Muscle of leg (tissue), 16 donors: ENCODE measurements at places on chromosomes 5 and 9. TPM values are rescaled to one million over a fixed set of nuclear protein-coding genes. Genes with fewer than 3 reads are reported as not detected.

- peak overlapping the region; percentile 22 for H3K27ac ChIP-seq
- peak; percentile 96 for DNase-seq
- no peaks in the 10 kb centered on the region for H3K36me3 ChIP-seq
- no peak overlapping the region for H3K4me3 ChIP-seq
These were observed 329.5 kb downstream of the BNC2 start for GRCh38 chr9:16540743-16541613.

- DNase-seq = no peak
- H3K27me3 ChIP-seq = no peaks in the 10 kb centered on the region
- H3K4me3 ChIP-seq = no peak overlapping the region
- no peaks in the 10 kb centered on the region for H3K4me1 ChIP-seq
- H3K36me3 ChIP-seq = no peaks in the 10 kb centered on the region
These were observed 11.5 kb downstream of the SPOCK1 start for GRCh38 chr5:137487600-137487999.

- no peaks in the 10 kb centered on the region for H3K36me3 ChIP-seq
- DNase-seq = no peak
- no peak overlapping the region for H3K4me3 ChIP-seq
- H3K27me3 ChIP-seq = peaks cover 18% of the 10 kb centered on the region
- H3K4me1 ChIP-seq = no peaks in the 10 kb centered on the region
These were observed 76.2 kb downstream of the MRPL36 start for GRCh38 chr5:1723476-1723875.

DNA sequence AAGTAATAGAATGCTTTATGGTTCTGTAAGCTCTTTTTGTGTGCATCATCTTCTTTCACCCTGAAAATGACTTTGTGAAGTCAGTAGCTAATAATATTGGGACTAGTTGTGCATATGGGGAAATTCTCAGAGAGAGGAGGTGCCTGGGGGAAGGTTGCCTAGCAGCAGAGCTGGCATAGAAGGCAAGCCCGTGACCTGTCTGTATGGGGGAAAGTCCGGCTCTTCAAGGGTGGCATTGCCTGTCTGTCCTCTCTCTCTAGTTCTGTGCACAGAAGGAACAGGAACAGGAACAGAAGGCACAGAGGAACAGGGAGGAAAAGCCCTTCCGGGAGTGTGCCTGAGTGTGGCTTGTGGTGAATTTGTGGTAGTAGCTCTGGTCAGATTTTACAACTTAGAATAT is 33.1 kb downstream of the SH3GL2 start:
- H3K27ac ChIP-seq = no peak overlapping the region
- no peaks in the 10 kb centered on the region for H3K27me3 ChIP-seq
- no peaks in the 10 kb centered on the region for H3K4me1 ChIP-seq
- DNase-seq = no peak
- H3K4me3 ChIP-seq = no peak overlapping the region

- H3K4me1 ChIP-seq = peaks cover 7% of the 10 kb centered on the region
- no peak for DNase-seq
- H3K27ac ChIP-seq = no peak overlapping the region
These were observed 711 bp upstream of the SUB1 start for GRCh38 chr5:32584646-32585045.

GRCh38 chr9:127970401-127971313 is 10.1 kb downstream of the EEIG1 start:
- H3K4me1 ChIP-seq = peaks cover 97% of the 10 kb centered on the region
- no peaks in the 10 kb centered on the region for H3K36me3 ChIP-seq
- no peak overlapping the region for H3K27ac ChIP-seq
- no peak for DNase-seq
- no peak overlapping the region for H3K4me3 ChIP-seq
- H3K27me3 ChIP-seq = no peaks in the 10 kb centered on the region

GRCh38 chr5:154237946-154238345 is 47.4 kb downstream of the GALNT10 start:
- peaks cover 15% of the 10 kb centered on the region for H3K4me1 ChIP-seq
- H3K27me3 ChIP-seq = no peaks in the 10 kb centered on the region
- no peak for DNase-seq
- no peak overlapping the region for H3K4me3 ChIP-seq
- no peak overlapping the region for H3K27ac ChIP-seq

GRCh38 chr9:1427875-1428274 is 377.7 kb downstream of the DMRT2 start:
- DNase-seq = peak; percentile 87
- H3K36me3 ChIP-seq = no peaks in the 10 kb centered on the region
- H3K4me1 ChIP-seq = peaks cover 8% of the 10 kb centered on the region
- peak overlapping the region; percentile 60 for H3K27ac ChIP-seq
- no peak overlapping the region for H3K4me3 ChIP-seq

Gene PCDHGA7
- total RNA-seq = 2.3 TPM

Gene SYNPO
- 7.7 TPM for total RNA-seq

Gene MSX2
- 0.35 TPM for total RNA-seq

Gene PLEKHG4B
- total RNA-seq = 1.1 TPM

Gene ERGIC1
- total RNA-seq = 58.8 TPM

Gene DPYSL3
- 87.5 TPM for total RNA-seq

Gene TRIM36
- total RNA-seq = 2.0 TPM
